ENCODE measurements at places on chromosomes 11 and 22. TPM values are rescaled to one million over a fixed set of nuclear protein-coding genes. Genes with fewer than 3 reads are reported as not detected.

GRCh38 chr22:49044776-49045175 lies 782.9 kb downstream of the BRD1 start:
- DNase-seq = no peak

GRCh38 chr11:83727251-83727650 lies 441.1 kb upstream of the CCDC90B start:
- DNase-seq = no peak

DNA sequence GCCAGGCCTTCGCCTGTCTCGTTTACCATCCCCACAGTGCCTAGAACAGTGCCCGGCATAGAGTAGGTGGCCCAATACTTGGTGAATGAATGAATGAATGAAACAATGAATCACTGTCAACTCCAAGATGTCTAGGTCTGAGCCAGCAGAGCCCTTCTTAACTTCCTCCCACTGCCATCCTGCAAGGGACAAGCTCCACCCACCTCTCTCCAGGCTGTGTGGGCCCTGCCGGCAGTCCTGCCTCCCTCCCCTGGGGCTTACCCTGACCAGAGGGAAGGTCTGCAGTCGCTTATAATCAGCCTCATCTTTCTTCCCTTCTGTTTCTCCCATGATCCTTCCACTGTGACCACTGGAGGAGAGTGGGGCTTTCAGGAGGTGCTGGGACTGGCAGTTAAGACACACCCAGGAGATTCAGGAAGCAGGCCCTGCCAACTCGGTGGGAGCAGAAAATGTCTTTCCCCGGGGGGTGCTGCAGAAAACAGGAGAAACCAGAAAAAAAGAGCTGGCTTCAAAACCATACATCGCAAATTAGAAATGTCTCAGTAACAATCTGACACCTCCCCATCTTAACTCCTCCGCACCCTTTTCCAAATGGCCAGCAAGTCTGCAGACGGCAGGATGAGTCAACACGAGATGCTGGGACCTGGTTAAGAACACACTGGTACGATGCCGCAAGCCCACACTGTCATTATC lies 11.4 kb downstream of the DNAL4 start:
- peak; percentile 96 for DNase-seq

Gene PNPLA3
- total RNA-seq = 8.3 TPM

Gene FAM181B
- total RNA-seq = under 0.01 TPM

Gene NPAS4
- total RNA-seq = 0.36 TPM

Gene CCDC73
- not detected for total RNA-seq

All from osteoblast (primary cell).